Activated CD4-positive, alpha-beta T cell treated with anti-CD3 and anti-CD28 coated beads for 24 hours (primary cell): ENCODE measurements at places on chromosomes 12 and 14.

- DNase-seq: no peak
Observed at GRCh38 chr12:102513739-102514138, 33.4 kb upstream of the IGF1 start.

GRCh38 chr12:120956579-120957300 lies 21.6 kb upstream of the HNF1A start:
- DNase-seq: no peak

DNA sequence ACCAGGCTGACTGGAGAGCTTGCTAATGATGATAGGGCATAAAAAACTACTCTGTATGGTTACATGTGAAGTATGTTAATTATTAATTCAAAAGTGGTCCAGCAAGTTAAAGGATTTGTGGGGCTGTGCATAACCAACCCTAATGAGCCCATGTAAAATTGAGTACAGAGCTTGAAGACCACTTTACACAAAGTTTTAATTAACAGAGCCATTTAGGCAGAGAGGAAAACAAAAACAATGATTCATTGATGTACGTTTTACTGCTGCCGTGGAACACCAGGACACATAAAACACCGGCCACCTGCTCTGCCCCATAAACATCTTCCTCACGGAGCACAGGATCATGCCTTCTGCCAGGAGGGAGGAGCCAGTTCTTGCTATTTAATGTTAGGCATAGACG lies 83.5 kb downstream of the RIMBP2 start:
- no peak for DNase-seq

DNA sequence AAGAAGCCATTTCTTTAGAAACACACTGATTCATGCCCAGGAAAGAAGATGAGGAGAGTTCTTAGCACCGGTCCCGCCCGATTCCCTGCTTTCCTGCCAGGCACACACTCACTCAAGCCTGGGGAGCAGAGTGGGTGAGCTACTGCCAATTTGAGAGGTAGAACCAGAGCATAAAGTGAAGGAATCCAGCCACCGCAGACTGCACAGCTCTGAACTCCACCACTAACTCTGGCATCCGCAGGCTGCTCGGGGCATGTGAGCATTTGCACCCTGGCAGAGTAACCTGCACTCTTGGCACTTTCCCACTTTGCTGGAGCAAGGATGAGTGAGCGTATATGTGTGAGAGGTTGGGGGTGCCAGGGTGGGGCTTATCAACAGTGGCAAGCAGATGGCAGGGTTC lies 4.0 kb upstream of the SYNDIG1L start:
- no peak for DNase-seq

DNA sequence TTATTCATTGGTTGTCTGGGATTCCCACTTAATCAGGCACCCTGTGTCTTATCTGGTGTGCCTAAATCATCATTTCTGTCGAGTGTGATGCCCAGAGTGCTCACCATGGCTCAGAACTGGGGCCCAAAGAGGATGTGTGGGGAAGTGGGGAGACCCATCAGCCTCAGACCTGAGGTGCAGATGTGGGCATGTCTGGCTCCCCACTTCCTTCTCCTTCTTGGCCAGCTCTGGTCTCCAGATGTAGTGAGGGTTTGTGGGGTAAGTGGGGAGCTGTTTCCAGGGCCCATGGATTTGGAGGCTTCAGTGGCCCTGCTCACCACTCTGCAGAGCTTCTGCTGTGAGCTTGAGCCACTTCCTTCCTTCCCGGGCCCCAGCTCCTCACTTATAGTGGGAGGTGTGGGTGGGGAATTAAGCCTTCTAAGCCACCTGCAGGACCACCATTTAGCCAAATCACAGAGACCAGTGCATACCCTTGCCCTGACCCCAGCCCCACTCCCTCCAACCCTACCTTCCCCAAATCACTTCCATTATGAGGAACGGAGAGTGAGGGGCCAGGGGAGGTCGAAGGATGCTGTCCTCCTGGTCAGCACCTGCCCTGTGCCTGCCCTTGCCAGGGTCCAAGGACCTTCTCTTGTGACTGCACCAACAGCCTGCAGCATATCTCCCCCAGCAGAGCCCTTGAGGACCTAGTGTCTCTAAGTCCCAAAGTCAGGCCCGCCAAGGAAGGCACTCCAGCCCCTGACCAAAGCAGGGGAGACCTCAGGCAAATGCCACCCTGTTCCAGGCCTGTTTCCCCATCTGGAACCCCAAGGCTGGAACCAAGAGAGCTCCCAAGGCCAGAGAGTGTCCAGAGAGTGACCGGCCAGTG lies 278.2 kb upstream of the RTL1 start:
- no peak for DNase-seq

DNA sequence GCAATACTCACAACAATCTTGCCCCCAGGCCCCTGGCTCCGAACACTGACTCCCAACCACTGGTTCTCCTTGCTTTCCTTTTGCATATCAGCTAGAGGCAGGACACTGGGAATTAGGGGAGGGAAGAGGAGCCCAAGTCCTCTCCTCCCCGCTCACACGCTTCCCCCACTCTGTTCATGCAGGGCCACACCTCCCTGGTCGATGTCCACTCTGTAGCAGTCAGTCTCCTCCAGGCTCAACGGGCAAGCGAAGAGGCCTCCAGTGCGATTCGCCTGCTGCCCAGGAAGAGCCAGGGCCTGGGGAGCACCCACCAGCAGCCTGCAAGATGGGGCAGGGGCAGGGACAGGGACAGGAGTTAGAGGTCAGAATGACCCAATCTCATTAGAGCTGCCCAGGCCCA lies 4.8 kb downstream of the ITGA7 start:
- DNase-seq: no peak

GRCh38 chr14:99579120-99579836 lies 24.7 kb downstream of the CCDC85C start:
- DNase-seq: no peak

DNA sequence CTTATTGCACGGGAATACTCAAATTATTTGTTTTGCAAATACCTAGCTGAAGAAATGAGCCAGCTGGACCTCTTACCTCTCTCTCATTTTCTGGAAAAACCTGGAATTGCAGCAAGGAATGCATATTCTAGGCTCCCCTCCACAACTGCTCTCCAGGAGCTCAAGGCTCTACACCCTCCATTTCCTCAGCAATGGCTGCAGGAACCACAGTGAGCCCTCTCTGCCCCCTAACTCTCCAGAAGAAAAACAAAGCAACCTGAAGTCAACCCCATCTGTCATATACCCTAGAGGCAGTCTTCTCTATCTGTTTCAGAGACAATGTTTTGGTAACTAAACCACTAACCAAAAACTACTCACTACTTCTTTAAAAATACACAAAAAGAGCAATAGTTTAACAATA lies 221.6 kb downstream of the SLC25A21 start:
- no peak for DNase-seq

- no peak for DNase-seq
Observed at GRCh38 chr12:3641428-3642018, 111.4 kb downstream of the CRACR2A start.

DNA sequence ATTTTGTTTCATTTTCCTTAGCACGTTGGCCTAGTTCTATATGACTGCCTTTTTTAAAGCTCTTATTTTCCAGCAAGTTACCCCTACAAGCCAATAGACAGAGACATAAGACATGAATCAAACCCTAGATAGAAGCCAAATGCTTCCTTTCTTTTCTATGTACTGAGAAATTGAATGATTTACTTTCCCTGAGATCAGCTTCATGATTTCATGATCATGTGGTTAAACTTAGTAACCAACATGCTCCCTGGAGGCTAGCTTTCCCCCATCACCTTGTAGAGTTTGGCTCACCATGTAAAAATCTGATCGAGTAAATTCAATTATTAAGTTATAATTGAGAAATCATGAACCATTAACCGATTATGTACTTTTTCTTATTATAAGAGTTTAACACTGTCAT lies 148.1 kb upstream of the LRIG3 start:
- no peak for DNase-seq

DNA sequence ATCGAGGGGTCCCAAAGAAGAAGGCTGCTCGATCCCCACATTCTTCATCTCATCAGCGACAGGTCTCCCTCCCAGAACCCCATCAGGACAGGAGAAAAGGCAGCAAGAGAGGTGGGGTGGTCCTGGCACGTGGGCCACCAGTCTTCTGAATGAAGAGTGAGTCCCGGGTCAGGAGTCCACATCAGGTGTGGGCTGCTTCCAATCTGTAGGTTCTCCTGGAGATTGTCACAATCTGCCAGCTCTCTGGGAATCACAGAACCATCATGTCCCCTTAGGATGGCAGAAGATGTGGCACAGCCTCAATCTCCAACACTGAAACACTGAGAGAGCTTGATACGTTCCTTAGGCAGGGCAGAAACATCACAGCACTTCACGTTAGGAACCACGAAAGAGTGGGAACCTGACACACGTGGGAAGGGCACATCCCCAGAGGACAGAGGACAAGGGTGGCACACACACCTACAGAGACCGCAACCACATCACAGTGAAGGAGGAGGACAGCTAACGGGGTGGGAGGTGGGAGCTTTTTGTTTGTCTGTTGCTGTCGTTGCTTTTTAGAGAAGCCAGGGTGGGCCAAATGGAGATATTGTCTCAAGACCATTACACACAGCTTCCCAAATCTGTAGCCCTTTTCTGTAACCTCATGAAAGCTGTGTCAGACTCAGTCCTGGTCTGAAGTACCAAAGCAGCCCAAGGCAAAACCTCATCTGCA lies 284.5 kb downstream of the DPF3 start:
- no peak for DNase-seq

DNA sequence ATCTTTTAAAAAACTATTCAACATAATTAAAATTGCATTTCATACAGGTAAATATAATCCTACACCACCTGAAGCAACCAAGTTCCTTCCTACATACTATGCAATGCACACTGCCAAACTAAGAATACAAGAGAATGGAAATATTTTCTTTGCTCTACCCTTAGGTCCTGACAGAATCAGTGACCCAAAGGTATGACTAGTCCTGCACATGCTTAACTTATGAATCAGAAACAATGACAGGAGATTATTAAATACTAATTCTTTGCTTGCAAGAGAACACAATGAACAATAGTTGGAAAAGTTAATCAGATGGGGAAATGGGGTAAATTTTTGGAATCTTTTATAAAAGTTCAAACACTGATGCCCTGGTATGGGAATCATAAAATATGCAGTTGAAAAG lies 220.1 kb downstream of the SOX5 start:
- DNase-seq: no peak
